ENCODE measurements at places on chromosomes 2 and 18.

- DNase-seq, result no peak
These were observed 8.6 kb downstream of the MLPH start for GRCh38 chr2:237495521-237496117.

DNA sequence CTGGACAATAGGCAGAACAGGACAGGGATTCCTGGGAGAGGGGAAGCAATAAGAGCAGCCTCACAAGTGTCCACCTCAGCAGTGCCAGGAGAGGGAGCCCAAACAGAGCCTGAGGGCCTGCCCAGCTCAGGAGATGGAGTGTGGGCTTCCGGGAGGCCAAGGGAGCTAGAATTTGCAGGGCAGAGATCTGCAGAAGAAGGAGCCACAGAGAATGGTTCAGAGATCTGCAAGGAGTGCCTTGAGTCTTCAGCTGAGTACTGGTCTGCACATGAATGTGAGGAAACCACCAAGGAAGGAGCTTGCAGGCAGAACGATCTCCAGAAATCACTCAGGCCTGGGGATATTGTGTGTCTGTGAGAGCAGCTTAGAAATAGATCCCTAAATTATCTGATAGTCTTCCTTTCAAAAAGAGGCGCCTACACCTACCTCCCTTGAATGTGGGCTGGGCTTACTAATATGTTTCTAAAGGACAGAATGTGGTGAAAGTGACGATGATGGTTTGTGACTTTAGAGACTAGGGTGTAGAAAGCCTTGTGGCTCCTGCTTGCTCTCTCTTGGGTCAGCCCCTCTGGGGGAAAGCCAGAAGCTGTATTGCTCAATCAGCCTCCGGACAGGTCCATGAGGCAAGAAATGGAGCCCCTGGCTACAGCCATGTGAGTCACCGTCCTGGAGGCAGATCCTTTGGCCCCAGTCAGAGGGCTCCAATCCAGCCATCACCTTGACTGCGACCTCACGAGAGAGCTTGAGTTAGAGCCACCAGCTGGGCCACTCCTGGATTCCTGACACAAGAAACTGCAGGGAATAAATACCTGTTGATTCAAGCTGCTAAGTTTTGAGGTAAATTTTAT, 7.6 kb upstream of the LPIN1 start:
- peak; percentile 46 for DNase-seq

- DNase-seq, result no peak
These were observed 104.2 kb upstream of the RND3 start for GRCh38 chr2:150591496-150592285.

DNA sequence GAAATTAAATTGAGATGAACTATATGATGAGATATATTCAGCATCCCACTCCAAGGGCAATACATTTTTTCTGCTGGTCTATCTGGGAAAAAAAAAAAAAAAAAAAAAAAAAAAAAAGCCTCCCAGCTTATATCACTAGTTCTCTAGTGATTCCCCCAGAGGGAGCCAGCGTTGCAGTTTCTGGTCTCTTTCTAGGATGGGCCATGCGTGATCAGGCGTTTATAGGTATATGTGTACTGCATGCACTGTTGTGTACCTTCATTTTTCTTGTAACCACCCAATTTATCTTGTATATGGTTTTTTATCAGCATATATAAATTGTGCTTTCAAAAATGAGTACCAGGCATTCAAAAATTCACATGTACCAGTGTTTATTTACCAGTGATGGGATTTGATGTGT, 35.1 kb downstream of the DCDC2C start:
- DNase-seq, result peak; percentile 60

DNA sequence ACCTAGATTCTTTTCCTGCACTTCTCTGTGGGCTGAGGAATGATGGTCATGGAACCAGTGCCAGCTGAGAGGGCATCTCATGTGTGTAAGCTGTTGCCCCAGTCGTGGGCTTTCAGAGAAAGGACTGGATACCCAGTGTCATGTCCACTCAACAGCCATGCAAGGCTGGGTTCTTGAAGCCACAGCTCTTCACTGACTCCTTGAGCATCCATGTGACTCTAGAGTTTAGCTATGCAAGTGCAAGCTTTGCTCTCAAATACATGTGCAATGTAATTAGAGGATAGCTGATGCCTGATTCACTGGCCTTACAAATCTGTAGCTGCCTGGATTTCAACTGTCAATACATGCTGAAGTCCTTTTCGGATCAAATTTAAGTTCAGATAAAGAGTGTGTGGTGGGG, 46.8 kb upstream of the EML6 start:
- DNase-seq, result no peak

DNA sequence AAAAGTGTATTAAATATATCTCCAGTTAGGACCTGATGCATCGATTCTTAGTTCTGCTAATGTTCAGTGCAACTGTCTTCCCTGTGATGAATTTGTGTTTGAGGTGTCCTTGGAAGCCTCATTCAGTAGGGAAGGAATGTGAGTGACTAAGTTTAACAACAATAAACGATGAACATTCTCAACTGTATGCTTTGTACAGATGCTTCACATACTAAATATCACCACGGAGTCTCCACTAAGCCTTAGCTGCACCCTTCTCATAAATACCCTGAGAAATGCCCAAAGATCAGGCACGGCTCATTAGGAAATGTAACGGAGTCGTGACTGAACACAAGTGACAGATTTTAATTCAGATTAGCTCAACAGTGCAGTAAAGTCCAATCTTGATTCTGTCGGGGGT, 24.4 kb upstream of the AGFG1 start:
- no peak for DNase-seq

GRCh38 chr2:236404346-236404745, 140.1 kb upstream of the ASB18 start:
- DNase-seq, result no peak
